Fibroblast of skin of scalp (primary cell): ENCODE measurements at places on chromosomes 6 and 20.

DNA sequence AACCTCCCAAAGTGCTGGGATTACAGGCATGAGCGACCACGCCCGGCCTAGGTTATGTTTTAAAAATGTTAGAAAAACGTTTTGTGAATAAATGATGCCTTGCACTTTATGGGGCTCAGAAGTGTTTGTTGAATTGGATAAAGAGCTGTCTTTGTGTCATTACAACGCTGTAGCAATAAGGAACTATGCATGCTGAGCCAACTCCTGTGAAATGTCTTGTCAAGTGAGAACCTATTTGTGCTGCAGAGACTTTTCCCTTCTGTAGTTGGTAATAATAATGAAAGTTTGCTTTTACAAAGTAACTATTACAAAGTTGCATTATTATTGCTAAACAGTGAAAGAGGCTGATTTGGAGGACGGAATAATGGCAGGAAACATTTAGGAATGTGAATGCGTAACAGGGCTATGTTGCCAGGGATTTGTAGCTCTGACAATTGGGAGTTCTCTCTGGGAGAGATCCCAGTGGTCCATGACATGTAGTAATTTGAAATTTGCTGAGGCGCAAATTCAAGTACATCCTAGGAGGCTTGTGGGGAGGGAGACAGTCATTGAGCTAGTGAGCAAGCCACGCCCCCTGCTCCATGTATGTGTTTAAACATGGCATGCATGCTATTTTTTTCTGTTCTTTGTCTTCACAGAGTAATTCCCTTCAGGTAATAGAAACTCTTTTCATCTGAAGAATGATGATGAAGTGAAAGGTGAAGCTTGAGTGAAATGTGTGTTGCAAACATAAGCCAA lies 16.8 kb upstream of the BICRAL start:
- no peak for DNase-seq

GRCh38 chr20:63735859-63736718 lies at the start of gene LIME1:
Gene LIME1 (plus strand): TSS chr20:63736664. CDS start chr20:63737550, 886 bp downstream.
- no peak for DNase-seq

DNA sequence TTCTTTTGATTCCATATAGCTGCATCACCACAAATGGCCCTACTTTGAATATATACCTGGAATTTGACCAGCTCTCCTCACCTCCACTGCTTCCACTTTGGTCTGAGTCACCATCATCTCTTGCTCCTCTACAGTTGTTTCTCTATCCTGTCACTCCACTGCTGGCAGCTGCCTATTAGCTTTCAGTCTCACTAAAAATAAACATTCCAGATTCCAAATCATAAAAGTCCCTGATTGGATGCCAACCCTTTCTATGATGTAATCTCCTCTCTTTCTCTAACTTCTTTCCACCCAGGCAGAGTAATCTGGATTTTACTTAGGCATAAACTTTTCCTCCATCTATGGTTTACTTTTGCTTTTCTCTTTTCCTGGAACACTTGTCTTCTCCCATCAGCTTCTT lies 49.1 kb downstream of the RFPL4B start:
- no peak for DNase-seq

GRCh38 chr6:33627876-33628275 lies 6.8 kb downstream of the ITPR3 start:
- no peak for DNase-seq

DNA sequence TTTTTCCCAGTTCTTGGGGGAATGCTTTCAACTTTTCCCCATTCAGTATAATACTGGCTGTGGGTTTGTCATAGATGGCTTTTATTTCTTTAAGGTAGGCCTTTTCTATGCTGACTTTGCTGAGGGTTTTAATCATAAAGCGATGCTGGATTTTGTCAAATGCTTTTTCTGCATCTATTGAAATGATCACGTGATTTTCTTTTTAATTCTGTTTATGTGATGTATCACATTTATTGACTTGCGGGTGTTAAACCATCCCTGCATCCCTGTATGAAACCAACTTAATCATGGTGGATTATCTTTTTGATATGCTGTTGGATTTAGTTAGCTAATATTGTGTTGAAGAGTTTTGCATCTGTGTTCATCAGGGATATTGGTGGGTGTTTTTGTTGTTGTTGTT lies 65.6 kb downstream of the ERMARD start:
- no peak for DNase-seq

GRCh38 chr20:31569163-31570020 lies 35.7 kb upstream of the ID1 start:
- peak; percentile 57 for DNase-seq

DNA sequence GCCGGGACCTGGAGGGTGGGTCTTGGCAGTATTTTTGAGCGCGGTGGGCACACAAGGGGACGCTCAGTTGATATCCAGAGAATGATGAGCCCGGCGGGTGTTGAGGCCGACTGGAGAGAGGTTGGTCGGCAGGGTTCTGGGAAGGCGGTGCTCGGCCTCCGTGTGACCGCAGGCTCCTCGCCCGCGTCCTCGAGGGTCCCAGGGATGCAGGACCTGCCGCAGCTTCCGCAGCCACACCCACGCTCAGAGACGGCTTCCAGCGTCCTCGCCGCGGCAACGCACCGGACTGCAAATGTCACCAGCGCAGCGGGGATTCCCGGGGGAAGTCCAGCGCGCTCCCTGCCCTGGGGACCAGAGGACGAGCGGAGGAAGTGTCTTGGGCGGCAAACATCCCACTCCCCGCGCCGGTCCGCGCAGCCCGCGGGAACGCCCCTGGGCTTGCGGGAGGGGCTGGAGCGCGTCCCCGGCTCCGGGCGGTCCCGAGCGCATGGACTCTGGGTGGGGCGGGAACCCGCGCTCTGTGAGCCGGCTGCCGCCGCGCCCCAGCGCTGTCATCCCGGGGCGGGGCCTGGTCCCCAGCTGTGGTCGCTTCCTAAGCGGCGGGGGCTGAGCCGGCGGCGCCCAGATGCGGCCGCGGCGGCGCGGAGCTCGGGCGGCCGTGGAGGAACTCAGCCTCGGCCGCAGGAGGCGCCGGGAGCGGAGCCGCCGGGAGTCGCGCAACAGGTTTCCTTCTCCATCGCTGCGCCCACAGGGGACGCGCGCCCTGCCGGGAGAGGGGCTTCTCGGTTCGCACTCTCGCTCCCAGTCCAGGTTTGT lies at the start of gene STX11:
Gene STX11, plus strand, starts transcription at position 624 of the 816 bp plus-strand sequence. CDS start 36,111 bp downstream, outside the sequence.
- DNase-seq = peak; percentile 58

- DNase-seq = no peak
These were observed 475 bp downstream of the OR2B6 start for GRCh38 chr6:27957516-27957915.

DNA sequence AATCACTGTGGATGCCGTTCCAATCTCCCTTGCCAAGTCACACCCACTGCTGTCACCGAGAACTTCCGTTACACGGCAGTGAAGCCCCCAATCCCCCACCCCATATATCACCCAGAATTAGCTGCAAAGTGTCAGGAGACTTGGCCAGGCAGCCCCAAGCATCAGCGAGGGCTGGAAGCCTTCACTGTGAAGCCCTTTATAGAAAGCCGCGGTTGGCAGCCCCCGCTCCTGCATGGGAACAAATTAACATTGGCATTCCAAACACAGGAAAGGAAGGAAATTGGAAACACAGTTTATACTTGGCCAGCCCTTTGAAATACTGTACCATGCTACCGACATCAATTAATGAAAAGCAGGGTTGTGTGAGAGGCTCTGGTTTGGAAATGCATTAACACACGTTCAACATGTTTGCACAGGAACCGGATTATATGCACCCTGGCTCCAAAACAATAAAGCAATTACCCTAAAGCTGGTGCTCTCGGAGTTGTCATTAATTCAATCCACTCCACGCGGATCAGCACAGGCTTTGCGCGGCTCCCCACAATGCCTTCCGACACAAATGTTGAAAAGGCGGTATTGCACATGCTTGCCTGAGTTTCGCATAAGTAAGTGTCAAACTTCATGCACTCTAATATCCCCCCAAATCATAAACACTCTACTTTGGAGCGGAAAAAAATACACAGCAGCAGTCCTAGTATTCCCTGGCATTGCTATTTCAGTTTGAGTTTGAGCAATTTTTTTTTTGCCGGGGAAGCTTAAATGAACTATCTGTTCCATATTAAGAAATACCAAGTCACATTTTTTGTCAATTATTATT lies 7.1 kb downstream of the BMP7 start:
- DNase-seq = no peak

DNA sequence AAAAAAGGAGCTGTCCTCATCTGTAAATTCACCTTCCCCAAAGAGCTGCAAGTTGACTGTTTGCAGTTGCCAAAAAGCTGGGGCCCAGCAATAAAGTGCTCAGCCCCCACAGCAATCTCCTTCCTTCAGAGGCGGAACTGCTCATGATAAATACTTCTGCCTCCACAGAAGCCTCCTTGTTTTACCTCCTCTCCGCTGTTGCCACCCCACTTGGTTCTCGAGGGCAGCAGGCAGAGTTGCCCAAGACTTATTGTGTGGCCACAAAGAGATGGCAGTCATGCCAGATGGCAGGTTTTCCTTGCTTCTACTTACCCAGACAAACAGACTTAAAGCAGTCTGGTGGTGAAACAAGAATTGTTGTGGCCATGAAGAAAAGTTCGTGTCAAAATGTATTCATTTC lies 66.3 kb downstream of the SLX4IP start:
- DNase-seq = no peak

DNA sequence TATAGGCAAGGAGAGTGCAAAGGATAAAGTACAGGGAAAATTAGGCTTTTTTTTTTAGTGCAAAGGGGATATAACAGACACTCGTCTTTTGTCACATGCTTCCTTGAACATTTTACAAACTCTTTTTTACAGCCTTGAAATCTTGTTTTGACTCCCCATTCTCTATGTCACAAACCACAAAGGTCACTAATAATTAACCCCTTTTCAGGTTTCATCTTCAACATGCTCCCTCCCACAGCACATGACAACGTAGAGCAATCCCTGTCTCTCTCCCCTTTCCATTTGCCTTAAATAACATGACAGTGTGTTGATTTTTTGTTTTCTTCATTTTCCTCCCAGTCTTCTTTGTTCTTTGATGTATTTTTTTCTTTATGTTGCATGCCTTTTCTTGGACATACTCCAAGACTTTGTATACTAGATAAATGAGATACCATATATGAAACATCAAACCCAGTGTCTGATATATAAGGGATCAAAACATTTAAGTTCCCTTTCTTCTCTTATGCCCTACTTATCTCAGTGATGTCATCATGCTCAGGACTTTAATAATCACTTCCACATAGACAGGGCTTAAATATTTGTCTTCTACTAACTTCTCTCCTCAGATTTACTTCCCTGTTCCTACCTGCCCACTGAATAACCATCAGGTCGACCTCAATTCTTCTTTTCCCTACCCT lies 378.7 kb upstream of the HSF2 start:
- DNase-seq = no peak

DNA sequence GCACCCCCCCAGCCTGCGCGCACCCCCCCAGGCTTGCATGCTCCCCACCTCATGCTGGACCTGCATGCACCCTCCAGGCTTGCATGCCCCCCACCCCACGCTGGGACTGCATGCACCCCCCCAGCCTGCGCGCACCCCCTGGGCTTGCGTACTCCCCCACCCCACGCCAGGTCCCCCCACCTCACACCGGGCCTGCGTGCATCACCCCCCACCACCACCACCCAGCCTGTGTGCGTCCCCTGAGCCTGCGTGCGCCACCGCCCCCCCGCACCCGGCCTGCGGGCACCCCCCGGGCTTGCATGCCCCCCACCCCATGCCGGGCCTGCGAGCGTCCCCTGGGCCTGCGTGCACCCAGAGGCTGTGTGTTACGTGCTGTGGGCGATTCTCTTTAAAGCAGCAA lies 61.0 kb upstream of the SLCO4A1 start:
- no peak for DNase-seq

DNA sequence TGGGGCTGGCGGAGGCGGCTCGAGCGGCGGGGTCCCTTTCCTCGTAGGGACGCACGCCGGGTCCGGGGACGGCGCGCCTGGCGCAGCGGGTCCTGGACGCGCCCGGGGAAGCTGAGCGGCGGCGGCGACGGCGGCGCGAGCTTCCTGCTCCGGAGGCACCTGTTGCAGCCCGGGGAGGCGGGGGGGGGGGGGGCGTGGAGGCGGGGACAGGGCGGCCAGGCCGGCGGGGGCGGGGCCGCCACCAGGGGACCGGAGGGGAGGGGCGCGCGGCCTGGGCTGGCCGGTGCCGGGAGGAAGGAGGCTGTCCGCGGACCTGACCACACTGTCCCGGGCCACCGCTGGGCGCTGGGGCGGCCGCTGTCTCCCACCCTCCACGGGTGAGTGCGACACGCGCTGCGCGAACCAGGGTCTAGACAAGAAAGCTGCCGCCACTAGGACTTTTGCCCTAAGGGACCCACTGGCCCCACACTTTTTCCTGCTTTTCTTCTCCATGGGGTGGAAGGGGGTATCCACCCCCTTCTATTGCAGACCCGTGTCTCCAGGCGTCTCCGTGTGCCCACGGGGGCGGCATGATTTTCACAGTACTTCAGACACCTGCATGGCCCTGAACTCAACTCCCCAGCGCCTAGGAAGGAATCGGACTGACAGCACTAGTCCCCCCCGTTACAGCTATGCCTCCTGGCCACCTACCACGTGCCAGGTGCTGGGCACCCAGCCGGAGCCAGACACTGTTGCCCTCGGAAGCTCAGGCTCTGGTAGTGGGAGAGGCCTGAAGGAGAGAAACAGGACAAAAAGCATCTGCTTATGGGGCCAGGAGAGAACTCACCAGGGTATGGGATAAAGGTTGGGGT lies at the start of gene NFATC2:
Gene NFATC2, minus strand, starts transcription at position 149 of the 851 bp plus-strand sequence. CDS start 220 bp downstream, outside the sequence.
- no peak for DNase-seq

DNA sequence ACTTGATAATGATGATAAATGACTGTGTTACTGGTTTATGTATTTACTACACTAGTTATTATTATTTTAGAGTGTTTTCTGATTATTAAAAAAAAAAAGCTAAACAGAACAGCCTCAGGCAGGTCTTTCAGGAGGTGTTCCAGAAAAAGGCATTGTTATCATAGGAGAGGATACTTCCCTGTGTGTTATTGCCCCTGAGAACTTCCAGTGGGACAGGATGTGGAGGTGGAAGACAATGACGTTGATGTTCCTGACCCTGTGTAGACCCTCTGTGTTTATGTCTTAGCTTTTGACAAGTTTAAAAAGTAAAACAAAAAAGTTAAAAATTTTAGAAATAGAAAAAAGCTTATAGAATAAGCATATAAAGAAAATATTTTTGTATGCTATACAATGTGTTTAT lies 49.1 kb downstream of the NCOA7 start:
- DNase-seq = no peak

DNA sequence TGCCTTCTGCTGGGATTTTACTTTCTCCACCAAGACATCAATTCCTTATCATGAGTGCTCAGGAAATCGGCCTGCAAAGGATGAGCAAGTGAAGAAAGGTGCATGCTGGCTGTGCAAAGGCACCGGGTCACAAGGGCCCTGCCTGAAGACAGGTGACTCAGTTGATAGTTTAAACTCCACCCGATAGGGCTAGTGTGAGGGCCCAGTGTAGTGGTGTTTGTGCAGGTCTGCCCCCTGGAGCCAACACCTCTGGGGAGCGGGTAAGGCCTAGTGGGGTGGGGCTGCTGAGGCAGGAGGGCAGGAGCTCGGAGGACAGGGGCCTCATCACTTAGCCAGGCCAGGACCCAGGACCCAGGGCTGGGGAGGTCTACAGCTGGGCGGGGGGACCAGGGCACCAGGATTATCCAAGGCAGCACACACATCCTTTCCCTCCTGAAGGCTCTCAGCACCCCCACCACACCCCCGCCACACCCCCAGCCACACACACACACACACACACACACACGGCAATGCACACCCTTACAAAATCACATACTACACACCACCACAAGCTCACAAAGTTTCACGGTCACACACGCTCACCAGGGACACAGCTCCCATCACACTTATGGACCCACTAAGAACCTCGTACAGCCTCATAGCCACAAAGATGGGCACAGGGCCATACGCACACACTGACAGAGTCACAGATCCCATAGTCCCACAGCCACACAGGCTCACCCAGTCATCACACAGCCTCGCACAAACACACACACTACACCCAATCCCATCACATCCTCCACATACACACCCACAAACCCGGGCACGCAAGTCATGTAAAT lies 75.4 kb downstream of the GRM4 start:
- no peak for DNase-seq
